ENCODE measurements at places on chromosomes 5 and 9.

DNA sequence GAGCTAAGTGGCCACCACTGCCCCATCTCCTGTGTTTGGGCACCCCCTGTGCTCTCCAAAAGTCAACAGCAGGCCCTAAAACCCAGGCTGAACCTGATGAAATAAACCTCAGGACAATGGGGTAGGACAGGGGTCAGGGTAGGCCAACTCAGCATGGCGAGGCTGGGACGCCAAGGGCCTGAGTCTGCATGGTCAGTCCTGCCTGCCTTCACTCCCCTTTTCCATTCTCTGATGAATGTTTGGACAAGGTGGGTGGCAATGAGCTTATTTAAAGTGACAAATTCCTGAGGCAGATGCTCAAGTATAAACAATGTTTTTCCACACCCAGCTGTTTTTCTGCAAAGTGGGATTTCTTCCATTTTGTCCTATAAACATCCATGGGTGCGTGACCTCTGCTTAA is 47.2 kb upstream of the CXCL14 start:
- DNase-seq = no peak

DNA sequence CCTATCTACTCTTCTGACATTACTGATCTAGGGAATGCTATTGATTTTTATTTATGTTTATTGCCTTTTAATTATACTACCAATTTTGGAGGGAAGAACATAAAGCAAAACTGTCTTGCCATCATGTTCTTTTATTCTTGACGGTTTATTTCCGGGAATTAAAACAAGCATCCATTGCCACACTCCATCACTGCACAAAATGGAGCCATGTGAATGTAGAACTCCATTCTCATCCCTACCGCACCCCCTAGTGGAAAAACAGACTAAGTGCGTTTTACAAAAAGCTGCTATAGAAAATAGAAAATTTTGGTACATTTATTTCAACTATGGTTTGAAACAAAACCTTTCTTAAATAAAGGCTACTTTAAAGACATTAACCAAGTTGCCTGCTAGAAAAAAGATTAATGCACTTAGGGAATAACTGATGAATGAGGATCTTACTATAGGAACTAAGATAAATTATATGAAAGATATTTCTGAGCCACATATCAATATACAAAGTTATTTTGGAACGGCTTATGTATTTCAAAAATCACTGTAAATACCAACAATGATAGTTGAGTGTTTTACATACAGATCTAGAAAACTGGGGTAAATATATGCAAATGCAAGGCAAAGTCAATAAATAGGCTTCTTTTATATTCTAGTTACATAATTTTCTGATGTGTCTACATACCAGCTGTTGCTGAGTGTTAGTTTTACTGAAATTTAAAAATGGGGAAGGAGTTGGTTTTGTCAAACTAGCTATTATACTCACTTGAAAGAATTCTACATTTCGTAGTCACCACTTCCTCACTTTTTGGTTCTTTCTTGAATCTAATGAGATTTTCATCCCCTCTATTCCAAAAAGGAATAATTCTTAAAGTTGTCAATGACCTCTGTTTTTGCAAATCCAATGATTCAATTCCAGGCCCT is 26.5 kb downstream of the OXCT1 start:
- no peak for DNase-seq

DNA sequence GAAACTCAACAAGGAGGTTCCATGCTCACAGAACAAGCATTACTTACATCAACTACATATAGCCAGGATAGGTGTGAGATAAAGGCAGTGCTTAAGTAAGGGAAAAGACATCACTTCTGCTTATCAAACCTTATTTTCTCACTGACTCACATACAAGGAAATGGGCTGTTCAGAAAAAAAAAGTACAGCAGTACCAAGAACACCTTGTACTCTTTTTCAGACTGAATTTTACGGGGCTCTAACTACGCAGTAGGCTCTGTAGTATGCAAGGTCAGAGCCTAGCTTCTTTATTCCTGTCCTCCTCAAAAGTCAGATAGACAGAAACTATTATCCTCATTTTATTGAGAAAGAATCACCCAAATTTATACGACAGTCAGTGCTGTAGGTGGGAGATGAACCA is 5.8 kb downstream of the PSMB7 start:
- DNase-seq = no peak

DNA sequence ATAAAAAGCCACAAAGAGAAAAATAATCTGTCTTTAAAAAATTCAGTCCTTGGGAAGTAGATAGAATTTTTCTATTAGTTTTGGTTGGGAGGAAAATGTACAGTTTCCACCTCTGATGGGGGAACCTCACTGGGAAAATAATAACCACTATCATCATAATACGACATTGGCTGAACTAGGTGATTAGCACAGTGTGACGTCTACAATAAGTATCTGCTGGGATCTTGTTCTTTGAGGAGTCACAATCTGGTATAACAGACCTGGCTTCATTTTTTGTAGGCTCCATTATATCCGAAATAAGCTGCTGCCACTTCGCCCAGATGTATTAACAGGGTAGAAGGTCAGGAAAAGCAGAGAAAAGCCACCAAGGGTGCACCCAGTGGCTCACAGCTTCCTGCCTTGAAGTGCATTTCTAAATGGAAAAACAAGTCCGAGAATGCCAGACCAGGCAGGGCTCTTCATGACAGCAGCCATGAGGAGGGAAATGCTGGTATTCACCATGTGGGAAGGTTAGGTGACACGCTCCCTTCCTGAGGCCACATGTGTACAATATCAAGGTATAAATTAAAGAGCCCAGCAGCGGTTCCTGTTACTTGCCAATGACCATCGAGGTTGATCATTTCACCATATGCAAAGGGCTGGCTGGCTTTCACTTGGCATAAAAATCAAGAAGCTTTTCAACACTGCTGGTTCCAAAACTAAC is 152.8 kb downstream of the PRELID2 start:
- DNase-seq = no peak

DNA sequence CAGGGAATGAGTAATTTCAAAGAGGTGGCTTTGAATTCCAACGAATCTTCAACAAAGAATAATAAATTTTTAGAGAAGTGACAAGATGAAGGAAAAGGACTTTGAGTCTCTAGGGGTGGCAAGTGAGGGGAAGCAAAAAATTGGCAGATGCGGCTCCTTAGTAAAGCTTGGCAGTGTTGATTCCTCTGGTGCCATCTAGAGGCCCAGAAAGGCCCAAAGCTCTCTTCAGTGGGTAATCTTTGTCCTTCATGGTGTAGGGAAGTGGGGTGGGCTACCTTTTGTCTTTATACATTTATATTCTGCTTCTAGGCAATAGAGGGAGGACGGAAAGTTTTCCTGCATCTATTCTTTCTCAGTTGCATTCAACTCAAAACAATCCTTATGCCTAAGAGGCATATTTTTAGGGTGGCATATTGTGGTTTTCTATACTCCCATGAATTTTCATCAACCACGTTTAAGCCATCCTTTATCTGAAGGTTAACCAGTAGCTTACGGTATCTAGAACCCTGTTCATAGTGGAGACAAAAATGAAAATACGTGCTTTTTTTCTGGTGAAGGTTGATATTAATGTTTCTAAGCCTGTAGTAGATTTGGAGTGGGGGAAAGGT is 17.5 kb upstream of the ROPN1L start:
- no peak for DNase-seq

DNA sequence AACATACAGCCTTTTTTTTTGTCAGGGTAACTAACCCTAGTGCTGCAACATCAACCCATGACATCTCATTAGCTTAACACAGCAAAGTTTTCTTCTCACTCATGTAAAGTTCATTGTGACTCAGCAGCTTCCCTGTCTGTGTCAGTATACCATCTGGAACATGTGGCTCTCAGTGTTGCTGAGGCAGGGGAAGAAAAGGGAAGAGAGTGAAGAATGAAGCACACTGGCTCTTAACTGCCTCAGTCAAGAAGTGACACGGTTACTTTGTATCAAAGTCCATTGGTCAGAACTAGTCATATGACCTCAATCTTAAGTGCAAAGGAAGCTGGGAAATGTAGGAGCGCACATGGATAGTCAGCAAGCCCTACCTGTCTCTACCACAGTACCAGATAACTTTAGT is 185.0 kb upstream of the ELL2 start:
- DNase-seq = no peak

GRCh38 chr5:476814-477175 is 33.8 kb downstream of the EXOC3 start:
- DNase-seq = no peak

All from cortex of kidney (tissue), 1 donor.